ENCODE measurements at places on chromosomes 11 and 22.

DNA sequence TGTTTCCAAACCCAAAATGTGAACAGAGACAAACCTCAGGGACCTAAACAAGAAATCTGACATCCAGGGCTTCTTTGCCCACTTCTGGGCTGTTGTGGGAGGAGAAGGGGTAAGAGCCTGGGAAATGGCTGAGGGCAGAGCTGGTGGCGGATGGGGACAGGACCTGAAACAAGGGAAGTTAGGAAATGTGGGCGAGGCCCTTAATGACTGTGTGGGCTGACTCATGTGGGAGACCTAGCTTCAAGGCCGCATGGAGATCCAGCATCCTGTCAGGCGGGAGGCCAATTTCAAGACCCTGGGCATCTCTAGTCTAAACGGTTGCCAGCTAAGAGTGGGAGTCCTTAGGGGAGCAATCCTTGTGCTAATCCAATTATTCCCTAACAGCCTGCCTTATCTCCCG, 2.1 kb upstream of the OAF start:
- DNase-seq = peak; percentile 67

DNA sequence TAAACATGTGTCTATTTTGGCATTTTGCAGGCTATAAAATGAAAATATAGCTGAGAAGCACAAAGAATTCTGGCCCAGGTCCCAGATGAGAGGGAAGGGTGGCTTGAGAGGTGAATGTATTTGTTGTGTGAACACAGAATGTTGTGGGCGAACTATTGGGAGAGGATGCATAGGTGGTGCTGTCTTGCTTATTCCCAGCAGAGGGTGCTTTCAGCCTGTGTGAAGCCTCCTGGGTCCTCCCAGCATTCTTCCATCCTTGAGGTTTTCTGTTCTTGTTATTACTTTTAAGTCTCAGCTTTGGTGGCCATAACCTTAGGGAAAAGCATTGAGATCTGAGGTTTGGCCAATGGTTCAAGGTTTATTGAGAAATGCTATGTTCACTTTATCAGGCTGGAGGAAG, 108.7 kb upstream of the SNX19 start:
- no peak for DNase-seq

- DNase-seq = no peak
Measured at GRCh38 chr11:76626921-76627401, 43.6 kb downstream of the LRRC32 start.

DNA sequence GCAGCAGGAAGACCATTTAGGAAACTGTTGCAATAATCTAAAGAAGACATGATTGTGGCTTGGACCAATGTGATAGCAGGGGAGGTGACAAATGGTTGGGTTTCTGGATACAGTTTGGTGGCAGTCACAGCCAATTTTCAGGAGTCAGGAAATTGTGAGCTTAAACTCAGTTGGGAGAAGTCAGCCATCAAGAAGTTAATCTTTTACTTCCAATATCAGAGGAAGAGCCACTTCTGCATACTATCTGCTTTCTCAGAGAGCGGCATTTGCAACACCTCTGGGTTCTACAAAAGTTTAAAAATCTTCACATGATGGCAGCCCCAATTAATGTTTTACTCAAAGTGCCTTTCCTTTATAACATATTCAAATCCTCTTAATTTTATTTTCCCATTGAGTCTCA, 33.7 kb upstream of the PDE3B start:
- DNase-seq = no peak

- no peak for DNase-seq
Measured at GRCh38 chr11:7430496-7430895, 54.8 kb upstream of the OLFML1 start.

DNA sequence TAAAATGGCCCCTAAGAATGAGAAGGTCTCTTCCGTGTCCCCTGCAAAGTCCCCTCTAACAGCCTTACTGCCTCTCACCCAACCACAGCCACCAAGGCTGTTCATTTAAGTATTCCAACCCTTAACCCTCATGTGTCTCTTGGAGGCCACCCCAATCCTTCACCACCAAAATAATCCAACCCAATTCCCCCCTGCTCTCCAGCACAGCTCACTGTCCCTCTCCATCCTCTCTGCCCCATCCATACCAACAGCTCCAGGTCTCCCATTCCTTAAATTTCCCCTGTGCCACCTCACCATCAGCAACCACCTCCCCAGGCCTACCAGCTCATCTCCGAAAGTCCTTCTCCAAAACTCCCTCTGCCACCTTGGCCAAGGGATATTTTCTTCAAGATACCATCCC, 1.4 kb downstream of the FAM168A start:
- DNase-seq = no peak

- DNase-seq = no peak
Measured at GRCh38 chr11:130151196-130151595, 8.4 kb upstream of the ST14 start.

GRCh38 chr11:114949614-114950351, 271.5 kb downstream of the NXPE2 start:
- DNase-seq = no peak

- peak; percentile 83 for DNase-seq
Measured at GRCh38 chr11:113401718-113402117, 14.1 kb downstream of the ANKK1 start.

DNA sequence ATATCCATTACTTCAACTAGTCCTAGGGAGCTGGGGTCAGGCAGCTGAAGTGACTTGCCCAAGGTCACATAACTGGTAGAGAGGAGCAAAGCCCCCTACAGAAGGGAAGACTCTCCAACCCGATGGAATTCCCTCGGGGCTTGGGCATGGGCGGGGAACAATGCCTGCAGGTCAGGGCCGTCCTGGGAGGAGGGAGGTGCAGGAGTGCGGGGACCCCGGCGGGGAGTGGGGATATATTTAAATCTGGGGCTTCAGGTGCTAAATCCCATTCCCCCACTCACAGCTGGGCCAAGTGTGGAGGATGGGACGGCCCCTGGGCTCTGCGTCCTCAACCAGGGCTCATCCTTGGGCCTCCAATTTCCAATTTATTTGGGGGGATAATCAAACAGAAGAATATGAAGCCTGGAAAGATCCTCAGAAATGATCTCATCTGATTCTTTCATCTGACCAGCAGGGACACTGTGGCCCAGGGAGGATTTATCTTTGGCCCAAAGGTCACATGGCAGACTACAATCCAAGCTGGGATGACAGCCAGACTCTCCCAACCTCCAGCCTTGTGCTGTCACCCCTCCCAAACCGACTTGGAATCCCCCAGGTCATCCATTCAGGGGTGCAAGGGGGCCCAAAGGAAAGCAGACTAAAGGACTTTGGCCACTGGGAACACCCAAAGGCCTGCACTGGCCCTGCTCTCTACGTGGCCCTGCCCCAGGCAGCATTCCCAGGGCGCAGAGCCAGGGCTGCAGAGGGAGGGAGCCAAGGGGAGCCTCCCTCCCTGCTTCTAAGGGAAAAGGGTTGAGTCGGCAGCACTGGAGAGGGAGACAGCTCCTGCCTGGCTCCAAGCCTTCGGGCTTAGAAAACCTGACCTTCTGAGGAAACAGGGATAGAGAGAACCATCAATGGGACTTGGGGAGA, 8.7 kb upstream of the C1QTNF6 start:
- DNase-seq = peak; percentile 91

DNA sequence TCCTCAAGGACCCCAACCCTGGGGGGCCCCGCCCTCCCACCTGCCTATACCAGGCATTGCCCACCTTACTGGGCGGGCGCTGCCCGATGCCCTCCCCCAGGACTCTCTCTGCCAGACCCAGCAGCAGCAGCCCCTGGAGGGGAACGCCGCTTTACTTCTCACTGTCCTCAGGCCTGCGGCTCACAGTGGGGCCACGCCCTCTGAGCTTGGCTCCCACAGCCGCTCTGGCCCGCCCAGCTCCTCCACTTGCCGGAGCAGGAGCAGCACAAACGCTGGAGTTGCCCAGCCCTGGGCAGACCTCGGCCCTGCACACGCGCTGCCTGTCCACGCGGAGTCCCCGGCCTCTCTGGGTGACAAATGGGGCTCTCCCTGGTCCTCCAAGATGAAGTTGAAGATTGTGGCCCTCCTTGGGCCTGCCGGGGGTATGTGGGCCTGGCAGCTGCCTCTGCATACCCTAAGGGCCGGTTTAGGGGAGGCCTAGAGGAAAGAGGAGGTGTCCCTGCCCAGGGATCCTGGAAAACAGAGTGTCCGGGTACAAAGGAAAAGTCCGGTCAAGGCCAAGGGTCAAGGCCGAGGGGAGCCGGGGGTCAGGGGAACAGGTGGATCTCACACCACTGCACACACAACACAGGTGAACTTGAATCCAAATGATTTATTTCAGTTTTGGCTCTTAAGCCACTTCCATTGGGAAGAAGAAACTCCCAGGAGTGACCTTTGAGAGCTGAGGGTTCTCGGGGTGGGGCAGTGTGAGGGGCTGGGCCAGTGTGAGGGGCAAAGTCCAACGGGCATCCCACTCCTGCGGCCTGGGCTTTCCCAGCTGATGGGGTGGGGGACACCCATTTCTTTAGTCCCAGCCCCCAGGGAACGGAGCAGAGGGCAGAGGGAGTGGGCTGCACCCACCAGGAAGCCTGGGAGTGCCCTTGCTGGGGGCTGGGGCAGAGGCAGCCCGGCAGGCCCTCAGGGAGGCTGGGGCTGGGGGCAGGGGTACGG, 674 bp upstream of the BAIAP2L2 start:
- DNase-seq = no peak

- DNase-seq = no peak
Measured at GRCh38 chr11:83938148-83938547, 652.0 kb upstream of the CCDC90B start.

DNA sequence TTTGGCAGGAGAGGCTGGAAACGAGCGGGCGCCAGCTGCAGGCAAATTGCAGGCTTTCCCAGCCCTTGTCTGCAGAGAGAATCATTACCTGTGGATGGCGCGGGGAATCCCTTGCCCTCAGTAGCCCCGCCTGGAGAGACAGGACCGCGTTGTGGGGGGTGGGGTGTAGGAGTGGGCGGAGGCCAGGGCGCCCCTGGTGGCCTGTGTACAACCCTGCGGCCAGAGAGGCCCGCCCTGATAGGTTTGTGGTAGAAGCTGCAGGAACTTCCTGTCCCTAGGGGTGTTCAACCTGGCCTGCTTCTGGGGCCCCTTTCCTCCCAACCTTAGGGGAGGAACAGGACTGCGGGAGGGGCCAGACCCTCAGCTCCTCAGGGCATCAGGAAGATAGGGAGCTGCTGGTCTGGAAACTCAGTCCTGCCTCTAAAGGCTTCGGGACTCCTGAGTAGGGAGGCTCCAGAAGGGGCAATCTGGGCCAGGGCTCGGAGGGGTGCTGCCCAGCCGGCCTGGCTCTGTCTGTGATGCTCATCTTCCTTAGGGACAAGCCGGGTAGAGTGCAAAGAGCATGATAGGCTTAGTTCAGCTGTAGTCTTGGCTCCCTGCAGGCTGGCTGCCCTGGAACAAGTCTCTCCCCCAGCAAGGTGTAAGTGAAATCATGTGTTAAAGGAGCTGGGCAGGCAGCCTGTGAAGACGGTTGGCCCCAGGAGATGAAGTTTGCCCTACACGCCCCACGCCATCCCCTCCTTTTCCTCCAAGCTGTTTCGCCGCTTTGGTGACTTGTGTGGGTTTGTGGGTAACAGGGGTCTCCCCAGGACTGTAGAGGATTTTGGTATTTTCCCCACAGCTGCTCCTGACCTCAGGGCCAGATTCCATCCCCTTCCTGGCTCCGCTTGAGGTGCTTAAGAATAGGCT, 24.1 kb upstream of the SUSD2 start:
- peak; percentile 91 for DNase-seq

DNA sequence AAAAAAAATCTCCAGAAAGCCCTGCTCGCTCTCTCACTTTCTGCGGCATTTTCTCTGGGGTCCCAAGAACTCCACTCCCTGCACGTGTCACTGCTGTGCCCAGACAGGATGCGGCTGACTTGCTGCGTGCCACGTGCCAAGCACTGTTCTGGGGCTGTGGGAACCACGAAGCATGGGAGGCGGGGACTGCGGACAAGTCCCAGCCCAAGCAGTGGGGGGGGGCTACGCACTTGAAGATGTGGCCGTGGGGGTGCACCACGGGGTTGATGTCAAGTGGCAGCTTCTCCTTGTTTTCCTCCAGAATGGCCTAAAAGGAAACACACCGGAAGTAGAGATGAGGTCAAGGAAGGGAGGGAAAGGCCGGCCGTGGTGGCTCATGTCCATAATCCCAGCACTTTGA, 10.8 kb downstream of the TTLL12 start:
- peak; percentile 14 for DNase-seq

- no peak for DNase-seq
Measured at GRCh38 chr11:94111660-94112059, 17.0 kb upstream of the PANX1 start.

GRCh38 chr22:33028234-33028633, 29.9 kb downstream of the SYN3 start:
- no peak for DNase-seq

GRCh38 chr11:4017129-4017528, 77.5 kb upstream of the RRM1 start:
- DNase-seq = no peak

- no peak for DNase-seq
Measured at GRCh38 chr11:60182541-60183330, at the start of gene MS4A6A. MS4A6A (minus strand) TSS chr11:60183083; CDS start chr11:60181727, 1,356 bp downstream.

DNA sequence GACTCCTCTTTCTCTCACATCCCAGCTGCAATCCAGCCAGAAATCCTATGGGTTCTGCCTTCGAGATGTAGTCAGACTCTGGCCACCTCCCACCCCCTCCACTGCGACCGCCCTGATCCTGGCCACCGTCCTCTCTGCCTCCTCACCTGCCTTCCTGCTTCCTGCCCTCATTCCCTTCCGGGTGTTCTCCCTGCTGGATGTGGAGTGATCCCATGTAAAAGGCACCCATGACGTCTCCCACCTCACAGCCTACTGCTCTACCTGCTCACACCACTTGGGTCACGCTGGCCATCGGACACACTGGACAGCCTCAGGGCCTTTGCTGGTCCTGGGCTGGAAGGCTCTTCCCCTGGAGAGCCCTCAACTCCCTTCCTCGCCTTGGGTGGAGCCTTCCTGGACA, 33.7 kb upstream of the CD5 start:
- DNase-seq = no peak

DNA sequence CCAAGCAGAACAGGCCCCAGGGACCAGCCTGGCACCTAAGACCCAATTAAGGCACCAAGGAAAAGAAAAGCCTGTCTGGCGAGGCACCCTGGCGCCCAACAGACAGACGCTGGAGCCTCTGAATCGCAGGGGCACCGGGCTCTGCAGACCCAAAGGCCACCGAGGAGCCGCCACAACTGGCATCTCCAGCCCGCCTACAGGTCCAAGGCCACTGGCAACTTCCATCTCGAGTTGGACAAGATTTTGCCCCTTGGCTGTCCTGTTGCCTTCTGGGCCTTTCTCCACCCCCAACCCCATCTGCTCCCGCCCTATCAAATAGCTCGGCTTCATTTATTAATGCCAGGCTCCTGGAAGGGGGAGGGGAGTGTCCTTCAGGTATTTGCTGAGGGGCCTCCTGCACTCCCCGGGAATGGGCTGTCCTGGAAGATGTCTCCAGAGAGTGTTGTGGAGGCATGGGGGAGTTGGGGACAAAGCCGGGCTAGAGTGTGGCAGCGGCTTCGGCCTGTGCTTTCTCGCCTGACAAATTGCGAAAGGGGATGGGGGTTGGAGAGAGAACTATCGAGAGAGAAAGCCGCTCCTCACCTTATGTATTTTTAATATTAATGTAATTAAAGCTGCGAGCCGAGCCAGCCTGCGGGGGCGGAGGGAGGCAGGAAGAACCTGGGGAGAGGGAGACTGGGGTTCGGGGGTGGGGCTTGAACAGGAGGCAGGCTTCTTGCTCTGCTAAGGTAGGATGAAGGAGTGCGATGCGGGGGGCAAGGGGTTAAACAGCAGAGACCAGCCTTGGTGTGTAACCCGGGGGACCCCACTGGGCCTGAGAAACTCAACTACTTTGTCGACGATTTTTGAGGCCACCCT, 2.0 kb downstream of the DSCAML1 start:
- no peak for DNase-seq

- DNase-seq = no peak
Measured at GRCh38 chr11:75673977-75674582, 5.2 kb upstream of the MAP6 start.

Data from heart left ventricle (tissue), 16 donors.